ENCODE measurements at places on chromosomes 6 and 20.

DNA sequence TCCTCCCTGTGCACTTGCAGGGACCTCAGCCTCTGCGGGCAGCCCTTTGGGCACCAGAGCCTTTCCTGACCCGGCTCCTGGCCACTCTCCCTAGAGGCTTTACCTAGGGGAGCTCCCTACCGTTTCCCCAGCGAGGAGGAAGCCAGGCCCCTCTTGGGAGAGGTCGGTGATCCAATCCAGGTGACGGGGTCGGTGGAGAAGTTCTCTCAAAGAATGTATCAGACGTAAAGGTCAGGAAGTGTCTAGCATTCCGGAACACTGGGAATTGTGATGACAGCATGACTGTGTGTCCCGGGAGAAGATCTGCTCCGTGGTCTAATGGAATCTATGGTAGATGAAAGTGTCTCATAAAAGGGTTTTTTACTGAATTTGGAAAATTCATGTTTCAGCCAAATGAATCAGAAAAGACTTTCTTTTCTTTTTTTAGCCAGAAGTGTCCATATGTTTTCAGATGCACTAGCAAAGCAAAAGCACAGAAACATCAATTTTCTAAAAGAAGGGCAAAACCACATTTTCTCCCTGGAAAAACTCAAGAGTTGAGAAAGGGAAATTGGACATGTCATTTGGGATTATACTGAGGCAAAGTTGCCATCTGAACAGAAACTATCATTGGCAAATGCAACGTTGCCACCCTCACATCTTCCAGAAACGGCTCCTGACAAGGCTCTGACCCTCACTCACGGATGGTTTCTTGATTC is 289.4 kb downstream of the THBS2 start:
- DNase-seq, result no peak

DNA sequence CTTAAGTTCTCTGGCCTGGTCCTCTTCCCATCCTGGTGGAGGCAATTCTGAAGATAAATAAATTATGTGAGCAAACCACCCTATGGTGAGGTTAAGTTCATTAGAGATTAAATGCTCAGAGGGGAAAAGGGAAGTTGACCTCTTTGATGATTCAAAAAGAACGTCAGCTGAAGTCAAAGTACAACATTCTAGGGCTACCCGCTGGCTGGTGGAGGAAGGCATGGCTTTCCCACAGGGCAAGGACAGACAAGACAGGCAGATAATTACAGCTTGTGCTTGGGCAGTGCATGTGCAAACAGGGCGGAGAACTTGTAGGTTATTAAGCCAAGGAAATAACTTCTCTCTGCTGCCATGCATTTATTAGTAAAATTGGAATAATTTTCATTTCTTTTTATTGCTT is 91.0 kb upstream of the SLC24A3 start:
- no peak for DNase-seq

DNA sequence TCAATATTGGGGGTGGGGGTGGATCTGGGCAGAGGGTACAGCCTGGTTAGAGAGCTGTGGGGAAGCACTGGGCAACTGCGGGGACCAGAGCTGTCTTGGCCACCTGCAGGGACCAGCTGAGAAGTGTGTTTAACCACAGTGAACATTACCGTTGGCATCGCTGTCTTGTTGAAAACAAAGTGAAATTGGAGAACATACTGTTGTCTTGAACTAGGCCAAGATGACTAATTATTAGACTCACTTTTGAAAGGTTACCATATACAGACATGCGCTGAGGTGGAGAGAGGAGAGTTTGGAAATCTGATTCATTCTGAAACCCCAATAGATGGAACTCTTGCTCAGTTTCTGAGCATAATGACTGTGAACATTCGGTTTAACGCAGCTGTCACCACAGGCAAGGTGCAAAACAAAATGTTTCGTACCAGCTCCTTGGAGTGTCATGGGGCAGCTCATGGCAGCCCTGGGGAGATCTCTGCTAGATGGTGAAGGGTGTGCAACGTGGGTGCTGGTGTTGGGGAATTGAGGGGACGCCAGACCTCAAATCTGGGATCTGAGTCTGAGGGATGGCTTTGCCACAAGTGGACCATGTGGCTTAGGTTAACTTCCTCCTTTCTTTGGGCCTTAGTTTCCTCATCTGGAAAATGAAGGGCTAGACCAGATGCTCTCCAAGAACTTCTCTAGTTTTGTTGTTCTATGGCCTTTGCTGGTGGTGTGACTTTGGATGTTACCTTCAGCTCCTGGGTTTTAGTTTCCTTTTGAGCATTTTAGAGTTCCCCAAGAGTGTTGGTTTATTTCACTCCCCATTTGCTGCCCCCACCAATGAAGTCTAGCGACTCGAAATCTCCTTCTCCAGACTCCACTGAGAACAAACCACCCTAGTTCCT is 24.6 kb upstream of the GTSF1L start:
- peak; percentile 67 for DNase-seq

DNA sequence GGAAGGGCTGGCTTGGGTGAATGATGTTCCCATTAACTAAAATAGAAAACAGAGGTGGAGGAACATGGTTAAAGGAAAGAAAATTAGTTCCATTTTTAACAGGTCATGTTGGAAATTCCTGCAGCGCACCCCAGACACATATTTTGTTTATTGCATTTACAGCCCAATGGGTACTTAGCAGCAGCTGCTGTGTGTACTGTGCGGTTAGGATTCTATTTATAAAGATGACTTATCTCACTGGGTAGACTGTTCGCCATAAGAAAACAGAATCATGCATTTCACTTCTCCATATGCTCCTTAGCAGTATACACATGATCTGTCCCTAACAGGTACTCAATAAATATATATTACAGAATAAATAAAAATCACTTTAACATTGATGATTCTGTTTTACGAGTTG is 135.8 kb downstream of the SLC35F1 start:
- DNase-seq, result no peak

- no peak for DNase-seq
These were observed 11.1 kb upstream of the ADIG start for GRCh38 chr20:38569747-38570525.

- no peak for DNase-seq
These were observed 773.4 kb downstream of the KIF16B start for GRCh38 chr20:15799871-15800270.

DNA sequence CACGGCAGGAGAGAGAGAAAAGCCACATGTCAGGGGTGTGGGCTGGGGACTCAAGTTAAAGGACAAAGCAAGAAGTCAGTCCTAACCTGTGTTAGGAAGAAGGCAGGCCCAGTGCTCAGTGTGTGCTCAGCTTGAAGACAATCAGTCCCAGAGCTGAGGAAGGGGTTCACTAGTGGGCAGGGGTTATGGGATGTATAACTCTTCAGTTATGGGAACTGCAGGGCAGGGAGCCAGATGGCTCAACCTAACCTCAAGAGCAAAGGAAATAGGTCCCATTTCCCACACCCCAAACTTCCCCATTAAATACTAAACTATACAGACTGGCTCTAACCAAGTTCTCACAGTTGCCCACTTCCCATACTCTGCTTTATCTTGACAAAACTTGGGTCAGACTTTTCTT is 7.4 kb upstream of the SSTR4 start:
- DNase-seq, result no peak

All from NK-92 treated with Interleukin-12 subunit alpha and Interleukin-12 subunit beta, amount 100 ng/mL, for 24 hours (cell line).